ENCODE measurements at places on chromosomes 6 and 20.

GRCh38 chr20:3738111-3739053 is 5.9 kb downstream of the HSPA12B start:
- DNase-seq, result no peak

DNA sequence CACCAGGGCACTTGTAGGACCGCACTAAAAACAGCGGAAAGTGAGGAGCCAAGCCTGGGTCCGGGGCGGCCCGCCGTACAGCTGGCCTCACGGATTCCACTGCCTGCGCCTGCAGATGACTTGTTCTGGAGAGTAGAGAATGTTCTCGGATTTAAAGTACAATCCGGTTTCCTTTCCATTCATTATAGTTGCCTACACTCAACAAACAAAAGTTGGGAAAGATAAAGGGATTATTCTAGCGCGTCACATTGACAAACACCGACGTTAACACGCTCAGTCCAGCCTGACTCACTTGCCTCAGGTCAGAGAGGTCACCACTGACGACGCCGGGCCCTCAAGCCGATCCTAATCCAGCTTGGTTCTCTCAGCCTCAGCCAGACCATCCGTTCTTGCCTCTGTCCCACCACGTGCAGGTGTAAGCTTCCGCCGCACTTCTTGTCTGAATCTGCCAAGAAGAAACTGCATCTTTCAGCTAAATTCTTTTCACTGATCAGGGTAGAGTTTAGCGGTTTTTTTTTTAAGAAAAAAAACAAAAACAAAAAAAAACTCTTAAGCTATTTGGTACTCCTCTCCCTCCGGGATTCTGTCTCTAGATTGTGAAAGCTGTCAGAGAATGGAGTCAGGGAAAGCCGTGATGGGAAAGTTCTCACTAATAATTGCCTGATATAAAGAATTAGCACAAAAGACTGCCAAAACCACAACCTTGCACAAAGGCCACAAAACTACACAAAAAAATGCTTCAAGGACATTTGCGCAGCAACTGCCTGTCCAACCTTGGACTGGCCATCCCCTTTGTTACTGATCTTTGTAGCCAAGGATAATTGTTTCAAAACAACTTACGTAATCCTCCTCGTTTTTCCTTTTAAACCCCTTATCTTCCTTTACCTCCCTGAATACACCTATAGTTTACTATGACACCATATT is 1.1 kb upstream of the PHF10 start:
- no peak for DNase-seq

- no peak for DNase-seq
These were observed 144.3 kb upstream of the PRDM1 start for GRCh38 chr6:105941621-105942412.

- DNase-seq, result no peak
These were observed 142.9 kb downstream of the HIVEP2 start for GRCh38 chr6:142802124-142802523.

GRCh38 chr6:36499918-36500317 is 47.4 kb downstream of the STK38 start:
- no peak for DNase-seq

- no peak for DNase-seq
These were observed 2.8 kb upstream of the MC3R start for GRCh38 chr20:56245761-56246160.

GRCh38 chr6:8670792-8671191 is 235.4 kb upstream of the SLC35B3 start:
- DNase-seq, result no peak

DNA sequence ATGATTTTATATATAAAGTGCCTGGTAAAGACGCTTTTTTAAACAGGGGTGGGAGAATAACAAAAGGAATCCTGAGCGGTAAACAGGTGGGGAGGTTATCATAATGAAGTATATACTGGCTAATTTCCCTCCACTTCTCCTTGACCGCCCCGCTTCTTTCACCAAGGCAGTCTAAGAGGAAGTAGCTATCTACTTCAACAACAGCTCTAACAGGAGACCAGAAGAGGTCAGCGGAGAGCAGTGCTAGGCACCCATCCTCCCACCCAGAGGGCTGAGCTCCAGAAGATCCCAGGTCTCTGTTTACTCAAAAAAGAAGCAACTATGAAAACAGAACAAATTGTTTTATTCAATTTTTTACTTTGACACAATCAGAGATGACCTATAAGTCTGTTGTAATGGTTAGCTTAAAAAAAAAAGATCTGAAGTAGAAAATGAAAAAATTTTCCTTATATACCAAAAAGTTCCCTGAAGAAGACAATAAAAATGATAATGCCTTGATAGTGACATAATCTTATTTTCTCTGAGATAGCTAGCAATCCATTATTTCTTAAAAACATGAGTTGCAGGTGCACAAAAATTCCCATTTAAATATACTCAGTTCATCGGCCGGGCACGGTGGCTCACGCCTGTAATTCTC is 141.1 kb downstream of the PDSS2 start:
- peak; percentile 6 for DNase-seq

GRCh38 chr6:39566456-39566855 is 158.8 kb downstream of the KIF6 start:
- no peak for DNase-seq

DNA sequence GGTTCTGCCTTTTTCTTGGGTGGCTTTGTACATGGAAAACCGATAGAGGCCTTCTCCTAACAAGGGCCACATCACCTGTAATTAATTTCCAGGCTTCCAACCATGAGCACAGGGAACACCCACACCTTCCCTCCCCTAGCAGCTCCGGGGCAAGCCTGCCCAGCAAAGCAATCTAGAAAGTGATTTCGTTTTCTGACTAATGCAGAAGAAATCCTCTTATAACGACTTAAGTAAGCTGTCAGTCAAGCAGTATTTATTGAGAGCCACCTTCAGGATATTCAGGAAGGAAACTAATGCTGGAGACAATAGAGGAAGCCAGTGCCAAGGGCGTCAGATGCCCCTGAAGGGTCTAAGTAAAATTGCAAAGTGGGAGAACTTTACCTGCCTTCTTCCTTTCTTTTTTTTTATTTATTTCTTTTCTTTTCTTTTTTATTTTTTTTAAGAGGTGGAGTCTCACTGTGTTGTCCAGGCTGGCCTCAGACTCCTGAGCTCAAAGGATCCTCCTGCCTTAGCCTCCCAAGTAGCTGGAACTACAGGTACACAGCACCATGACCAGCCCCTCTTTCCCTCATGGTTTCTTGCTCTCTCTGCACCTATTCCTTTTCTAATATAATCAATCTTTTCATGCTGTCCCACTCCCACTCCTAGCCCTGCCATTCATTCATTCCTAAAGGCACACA is 67.5 kb upstream of the MBOAT1 start:
- DNase-seq, result no peak

- DNase-seq, result no peak
These were observed 7.3 kb upstream of the USP45 start for GRCh38 chr6:99522531-99522930.

- DNase-seq, result no peak
These were observed 351.2 kb upstream of the RUNX2 start for GRCh38 chr6:44976677-44977641.

DNA sequence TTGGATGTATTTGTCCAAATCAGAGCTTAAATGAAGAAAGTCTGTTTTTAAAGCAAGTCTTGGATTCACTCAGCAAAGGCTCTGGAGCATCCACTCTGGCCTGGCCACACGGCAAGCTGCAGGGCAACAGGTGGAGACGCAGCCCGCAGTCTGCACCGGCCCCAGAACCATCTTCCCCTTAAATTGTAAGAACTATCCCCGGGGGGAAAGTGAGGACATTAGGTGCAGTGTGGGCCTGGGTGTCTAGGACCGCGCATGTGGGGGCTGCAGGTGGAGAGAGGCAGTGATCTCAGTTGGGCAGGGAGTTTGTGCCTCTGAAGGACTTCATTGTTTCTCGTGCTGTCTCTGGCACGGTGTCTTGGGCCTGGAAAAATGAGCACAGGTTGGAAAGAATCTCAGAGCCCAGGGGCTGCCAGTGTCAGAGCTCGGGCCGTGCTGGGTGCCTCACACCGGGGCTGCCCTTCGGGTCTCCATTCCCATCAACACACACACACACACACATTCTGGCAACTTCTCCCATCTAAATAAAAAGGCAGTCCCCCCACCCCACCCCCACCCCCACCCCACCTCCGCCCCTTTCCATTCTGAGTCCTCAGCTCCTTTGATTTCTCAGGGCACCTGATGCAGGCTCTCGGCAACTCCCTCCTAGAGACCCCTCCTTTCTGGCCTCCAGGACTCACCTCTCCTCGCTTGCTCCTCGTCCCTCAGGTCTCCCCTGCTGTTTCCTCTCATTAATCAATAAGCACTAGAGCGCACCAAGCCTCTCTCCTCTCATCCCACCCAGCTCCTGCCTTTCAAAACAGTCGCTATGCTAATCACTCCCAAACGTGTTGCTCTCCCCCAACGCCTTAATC is 48.4 kb downstream of the FOXF2 start:
- no peak for DNase-seq

DNA sequence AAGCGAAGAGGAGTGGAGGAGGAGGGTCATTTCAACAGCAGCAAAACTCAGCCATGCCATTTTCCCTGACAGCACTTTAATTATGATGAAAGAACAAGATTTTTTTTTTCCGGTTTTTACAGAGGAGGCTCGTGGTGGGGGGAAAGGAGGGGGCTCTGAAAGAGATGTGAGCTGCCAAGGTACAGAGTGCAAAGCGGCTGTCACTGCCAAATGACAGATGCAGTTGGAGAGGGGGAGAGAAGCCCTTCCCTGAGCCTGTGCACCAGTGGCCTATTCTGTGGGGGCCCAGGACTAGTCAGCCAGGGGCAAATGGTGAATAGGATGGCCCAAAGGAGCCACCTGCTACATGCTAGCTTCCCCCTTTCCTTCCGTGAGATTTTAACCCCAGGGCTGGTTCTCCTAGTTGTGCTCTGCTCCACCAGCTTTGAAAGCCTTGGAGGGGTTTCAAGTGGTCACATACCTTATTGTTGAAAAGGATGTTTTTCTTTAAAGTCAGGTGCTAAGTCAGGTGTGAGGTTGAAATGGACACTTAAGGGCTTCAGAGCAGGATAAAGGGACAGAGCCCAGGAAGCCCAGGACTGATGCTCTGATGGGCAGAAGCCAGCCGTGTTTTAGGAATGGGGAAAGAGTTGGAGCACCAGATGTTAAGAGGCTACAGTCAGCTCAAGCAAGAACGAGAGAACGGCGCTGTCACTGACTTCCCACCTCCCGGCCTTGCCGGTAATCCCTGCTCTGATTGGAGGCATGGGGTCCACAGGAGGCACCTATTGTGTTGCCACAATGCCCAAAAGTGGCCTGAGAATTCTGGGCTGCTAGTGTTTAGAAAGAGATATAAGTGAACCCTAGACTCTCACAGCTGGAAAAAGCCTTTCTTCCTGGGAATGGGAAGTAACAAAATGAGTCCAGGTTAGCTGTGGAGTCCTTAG is 24.8 kb downstream of the GNAS start:
- no peak for DNase-seq

DNA sequence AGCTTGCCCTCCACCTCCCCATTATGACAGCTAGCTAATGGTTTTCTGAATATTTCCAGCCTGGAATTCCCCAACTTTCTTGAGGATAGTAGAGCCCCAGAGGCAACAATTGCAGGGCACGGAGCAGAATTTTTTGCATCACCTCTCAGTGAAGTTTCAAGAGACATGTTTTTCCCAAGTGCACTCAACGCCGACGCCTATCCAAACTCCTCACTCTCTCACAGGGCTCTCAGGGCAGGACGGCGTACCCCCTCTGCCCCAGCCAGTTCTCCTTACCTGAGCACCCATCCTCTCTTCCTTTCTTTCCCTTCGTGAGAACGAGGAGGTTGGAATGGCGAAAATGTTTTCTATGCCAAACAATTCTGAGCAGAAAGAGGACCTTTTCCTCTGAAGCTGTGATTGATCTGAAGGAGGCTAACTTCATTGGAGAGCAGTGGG is 83.1 kb upstream of the FOXQ1 start:
- no peak for DNase-seq

DNA sequence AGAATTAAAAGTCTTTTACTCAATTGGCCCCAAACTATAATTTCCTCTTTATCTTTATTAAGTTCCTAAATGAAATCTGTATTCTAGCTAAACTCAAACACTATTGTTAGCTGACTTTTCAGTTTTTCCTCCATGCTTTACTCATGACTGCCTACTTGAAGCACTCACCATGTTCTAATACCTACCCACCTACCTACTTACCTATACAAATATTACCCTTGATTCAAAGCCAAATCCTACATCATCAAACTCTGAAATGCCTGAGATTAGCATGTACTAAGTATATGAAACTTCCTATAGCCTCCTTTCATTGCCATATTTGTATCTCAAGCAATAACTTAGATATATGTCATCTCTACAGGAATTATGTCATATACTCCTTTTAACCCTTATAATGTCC is 259.7 kb downstream of the HDGFL1 start:
- no peak for DNase-seq

DNA sequence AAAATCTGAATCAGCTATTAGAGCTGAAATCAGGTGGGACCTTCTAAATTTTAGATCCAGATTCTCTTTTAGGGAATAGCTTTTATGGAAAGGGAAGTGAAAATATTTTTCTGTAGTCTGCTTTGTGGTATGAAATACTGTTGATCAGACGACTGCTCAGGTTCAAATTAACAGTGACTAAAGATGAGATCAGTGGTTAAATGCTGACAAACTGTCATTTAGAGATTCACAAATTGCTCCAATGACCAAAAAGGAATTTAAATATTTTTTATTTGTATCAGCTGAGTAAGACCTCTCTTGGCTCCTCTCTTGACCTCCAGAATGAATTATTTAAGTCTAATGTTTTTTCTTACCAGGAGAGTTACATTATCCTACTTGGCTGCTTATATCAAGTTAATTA is 77.3 kb downstream of the KCNQ5 start:
- no peak for DNase-seq

DNA sequence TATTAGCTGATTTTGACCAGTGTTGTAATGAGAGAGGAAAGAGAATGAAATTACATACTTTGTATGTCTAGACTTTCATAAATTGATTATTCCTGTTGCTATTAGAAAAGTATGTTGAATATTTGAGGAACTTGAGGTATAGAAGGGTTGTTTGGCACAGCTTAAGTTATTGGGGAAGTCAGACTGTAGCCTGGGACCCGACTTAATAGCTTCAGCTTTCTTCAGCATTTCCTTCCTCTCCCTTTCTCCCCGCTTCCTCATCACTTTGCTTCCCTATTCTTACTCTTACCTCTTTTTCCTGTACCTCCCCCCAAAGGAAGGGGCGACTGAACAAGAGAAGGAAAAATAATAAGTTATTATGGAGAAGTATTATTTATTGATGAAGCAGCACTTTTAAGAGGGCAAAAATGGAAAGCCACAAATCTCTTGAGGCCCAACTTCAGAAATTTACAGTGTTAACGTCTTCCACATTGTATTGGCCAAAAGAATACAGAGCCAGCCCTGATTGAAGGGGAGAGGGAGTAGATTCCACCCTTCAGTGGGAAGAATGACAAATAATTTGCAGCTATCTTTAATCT is 7.4 kb downstream of the SENP6 start:
- no peak for DNase-seq

GRCh38 chr6:9178071-9178470 is 742.7 kb upstream of the SLC35B3 start:
- no peak for DNase-seq

- no peak for DNase-seq
These were observed 58.4 kb downstream of the PDE7B start for GRCh38 chr6:135909737-135910387.

DNA sequence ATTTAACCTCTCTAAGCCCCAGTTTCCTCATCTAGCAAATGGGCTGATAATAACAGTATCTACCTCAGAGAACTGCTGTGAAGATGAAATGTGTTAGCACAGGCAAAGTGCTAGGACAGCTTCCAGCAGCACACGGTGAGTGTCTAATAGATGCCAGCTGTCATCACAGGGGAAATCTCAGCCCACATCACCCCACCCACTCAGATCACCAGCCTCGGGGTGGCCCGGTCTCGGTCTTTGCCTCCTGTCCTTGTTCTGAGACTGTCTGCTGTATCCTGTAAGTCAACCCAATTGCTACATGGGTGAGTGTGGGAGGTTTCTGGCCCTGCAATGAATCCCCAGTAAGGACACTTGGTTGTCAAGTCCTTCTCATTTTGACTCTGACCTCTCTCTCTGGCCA is 99.5 kb upstream of the ZNFX1 start:
- DNase-seq, result no peak

Measured in stimulated activated CD4-positive, alpha-beta T cell treated with anti-CD3 and anti-CD28 coated beads, Interleukin-12 subunit alpha, Interleukin-12 subunit beta, amount 100 ng/mL, for 48 hours (primary cell).